PC-9 (cell line): ENCODE measurements at places on chromosomes 12 and 14. TPM values are rescaled to one million over a fixed set of nuclear protein-coding genes. Genes with fewer than 3 reads are reported as not detected.

The LRRC10 gene
- not detected in 2 replicates for total RNA-seq

The SCYL2 gene
- 31.0 and 41.1 TPM in 2 replicates for total RNA-seq

The AKAP5 gene
- total RNA-seq, result 0.60 and 0.72 TPM in 2 replicates

The DPPA3 gene
- total RNA-seq, result not detected in 2 replicates

GRCh38 chr12:25322918-25323531, 72.3 kb upstream of the KRAS start:
- H3K36me3 ChIP-seq, result no peaks in the 10 kb centered on the region
- H3K27me3 ChIP-seq, result no peaks in the 10 kb centered on the region
- H3K27ac ChIP-seq, result no peak overlapping the region
- H3K4me3 ChIP-seq, result no peak overlapping the region
- H3K4me1 ChIP-seq, result no peaks in the 10 kb centered on the region
